Dermis microvascular lymphatic vessel endothelial cell (primary cell): ENCODE measurements at places on chromosomes 12 and 14.

- no peak for DNase-seq
Observed at GRCh38 chr12:77236066-77236465, 170.7 kb upstream of the E2F7 start.

DNA sequence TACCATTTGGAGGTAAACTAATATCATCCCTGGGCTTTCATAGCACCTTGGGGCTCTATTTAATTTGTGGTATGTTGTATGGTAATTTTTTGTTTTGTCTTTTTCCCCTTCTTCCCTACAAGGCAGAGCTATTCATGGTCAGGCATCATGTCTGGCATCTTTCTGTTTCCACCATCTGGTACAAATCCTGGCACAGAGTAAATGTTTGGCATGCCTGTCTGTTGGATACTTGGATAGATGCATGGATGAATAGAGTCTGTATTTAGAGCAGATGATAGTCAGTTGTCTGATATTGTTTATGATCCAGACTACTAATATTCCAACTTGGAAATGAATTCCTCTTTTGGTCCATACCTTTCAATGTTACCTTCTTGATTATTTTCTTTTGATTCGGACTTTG, 139.8 kb downstream of the NEDD1 start:
- DNase-seq: no peak

GRCh38 chr12:77387214-77387613, 321.8 kb upstream of the E2F7 start:
- DNase-seq: no peak

GRCh38 chr14:58109744-58110143, 42.3 kb downstream of the ARMH4 start:
- DNase-seq: no peak

GRCh38 chr14:89992273-89992672, 36.5 kb downstream of the TDP1 start:
- DNase-seq: no peak

DNA sequence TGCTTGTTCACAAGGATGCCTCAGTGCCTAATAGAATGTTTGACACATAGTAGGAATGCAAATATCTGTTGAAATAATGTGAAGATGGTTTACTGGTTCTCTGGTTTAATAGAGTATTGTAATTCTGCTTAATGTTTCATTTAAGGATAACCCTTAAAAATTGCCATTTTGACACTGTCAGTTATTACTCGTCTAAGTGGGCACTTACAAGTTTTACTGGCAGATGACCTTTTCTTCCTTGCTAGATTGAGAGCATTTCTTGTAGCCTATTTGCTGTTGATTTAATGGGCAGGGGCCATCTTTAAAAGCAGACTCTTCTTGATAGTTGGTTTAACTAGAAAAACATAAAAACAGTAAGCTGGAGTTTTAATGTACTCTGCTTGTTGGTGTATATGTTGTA, 1.9 kb downstream of the TMEM263 start:
- no peak for DNase-seq

GRCh38 chr12:108788911-108789310, 57.6 kb upstream of the CORO1C start:
- no peak for DNase-seq
